ENCODE measurements at places on chromosomes 3 and 15.

GRCh38 chr15:50669611-50670010, 17.0 kb downstream of the TRPM7 start:
- no peak for DNase-seq

DNA sequence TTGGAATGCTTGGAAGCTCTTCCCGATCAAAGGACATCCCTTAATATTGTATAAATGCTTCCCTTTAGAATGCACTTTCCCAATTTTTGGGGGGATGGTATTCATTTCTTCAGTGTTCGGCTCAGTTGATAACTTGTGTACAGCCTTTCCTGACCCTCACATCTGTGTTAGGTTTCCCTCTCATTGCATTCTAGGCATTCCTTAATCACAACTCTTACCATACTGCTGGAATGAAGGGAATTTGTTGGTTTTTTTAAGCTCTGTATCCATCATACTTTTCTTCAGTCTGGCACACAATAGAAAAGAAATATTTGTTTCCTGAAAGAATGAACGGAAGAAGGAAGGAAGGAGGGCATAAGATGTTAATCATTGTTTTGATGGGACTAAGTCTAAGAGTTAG, 119.5 kb downstream of the CHST2 start:
- no peak for DNase-seq

- peak; percentile 90 for DNase-seq
Measured at GRCh38 chr3:56988458-56989168, 71.9 kb upstream of the SPATA12 start.

- peak; percentile 81 for DNase-seq
Measured at GRCh38 chr3:115092220-115092791, 54.8 kb downstream of the ZBTB20 start.

DNA sequence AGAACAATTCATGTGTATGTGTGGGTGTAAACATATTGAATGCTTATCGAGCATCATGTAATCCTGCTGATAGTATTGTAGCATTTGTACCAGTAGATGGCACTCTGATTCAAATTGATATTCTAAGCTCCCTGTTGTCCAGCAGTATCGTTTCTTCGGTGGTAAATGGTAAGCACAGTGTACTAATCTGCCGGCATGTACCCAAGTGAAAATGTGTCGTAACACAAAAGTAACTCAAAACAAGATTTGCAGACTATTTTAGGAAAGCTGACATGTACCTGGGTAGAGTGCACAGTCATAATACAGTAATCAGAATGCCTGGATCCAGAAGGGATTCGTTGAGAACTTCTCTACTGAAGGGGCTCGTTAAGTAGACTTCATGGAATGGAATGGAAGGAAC, 31.7 kb upstream of the MNS1 start:
- no peak for DNase-seq

DNA sequence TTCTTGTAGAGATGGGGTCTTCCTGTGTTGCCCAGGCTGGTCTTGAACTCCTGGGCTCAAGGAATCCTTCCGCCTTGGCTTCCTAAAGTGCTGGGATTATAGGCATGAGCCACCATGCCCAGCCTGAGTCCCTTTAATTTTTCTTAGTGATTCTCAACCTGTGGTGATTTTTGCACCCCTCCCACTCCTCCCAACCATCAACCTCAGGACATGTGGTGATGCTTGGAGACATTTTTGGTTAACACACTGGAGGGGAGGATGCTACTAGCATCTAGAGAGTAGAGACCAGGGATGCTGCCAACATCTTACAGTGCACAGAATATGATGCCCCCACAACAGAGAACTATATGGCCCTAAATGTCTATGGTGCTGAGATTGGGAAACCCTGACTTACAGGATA, 83.0 kb upstream of the LMOD3 start:
- no peak for DNase-seq

GRCh38 chr3:31289584-31289983, 243.1 kb upstream of the STT3B start:
- no peak for DNase-seq

GRCh38 chr3:61438253-61439121, 122.9 kb upstream of the PTPRG start:
- no peak for DNase-seq

GRCh38 chr3:78201091-78201490, 1161.2 kb downstream of the ROBO2 start:
- no peak for DNase-seq

- DNase-seq: no peak
Measured at GRCh38 chr15:89419370-89419984, 76.9 kb downstream of the RHCG start.

DNA sequence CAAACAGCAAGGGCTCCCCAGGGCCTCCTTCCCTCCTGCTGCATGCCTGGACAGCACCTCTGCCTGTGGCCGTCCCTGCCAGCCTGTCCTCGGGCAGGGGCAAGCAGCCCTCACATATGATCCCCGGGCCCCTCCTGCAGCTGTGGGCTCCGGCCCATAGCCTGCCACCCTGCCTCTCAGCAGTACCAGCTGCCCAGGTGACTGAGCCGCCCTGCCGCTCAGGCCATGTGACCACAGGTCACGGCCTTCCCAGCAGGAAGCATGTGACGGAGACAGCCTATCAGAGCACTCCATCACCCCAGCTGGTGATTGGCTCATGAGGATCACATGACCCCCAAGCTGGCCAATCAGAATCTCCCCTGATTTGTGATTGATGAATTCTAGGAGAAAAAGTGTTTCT, 23.9 kb downstream of the ALDH1L1 start:
- no peak for DNase-seq

DNA sequence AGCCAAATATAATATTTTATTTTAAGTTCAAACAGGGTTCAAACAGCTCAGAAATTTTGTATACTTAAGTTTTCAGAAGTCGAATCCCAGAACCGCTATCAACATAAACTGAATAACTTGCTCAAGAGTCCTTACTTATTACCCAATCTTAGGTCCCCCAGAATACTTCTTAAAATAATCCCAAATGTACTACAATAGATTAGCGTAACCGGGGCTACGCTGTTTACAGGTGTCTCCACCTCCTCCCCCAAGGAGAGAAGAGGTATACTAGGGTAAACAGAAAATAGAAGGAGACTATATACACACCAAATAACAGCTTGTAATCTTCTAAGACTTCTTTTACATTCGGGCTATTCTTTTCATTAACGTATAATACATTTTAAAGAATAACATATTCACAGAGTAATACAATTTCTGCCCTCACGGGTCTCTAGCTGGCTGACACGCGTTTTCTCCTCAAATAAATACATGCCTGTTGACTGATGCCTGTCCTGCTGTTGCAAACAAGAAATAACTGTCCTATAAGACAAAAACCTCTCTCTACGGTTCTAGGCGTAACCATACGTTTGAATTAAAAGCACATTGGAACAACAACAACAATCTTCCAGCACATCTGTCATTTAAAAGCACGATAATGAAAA, 1.3 kb downstream of the DENND4A start:
- DNase-seq: no peak

DNA sequence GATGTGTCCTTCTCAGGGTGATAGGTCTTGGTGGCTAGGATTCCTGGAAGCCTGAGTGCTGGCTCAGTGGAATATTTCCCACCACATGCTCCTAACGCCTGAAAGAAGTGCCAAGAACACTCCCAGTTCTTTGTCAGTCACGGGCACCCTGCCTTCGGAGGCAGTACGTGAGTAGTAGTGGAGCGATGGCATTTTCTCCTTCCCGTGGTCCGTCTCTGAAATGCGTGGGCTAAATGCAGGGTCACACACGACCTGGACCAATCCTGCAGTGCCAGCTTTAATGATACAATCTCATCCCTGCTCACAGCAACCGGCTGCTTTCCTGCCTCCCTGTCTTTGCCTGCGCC, 14.5 kb downstream of the H1-8 start:
- DNase-seq: no peak

- DNase-seq: no peak
Measured at GRCh38 chr15:91146728-91147127, 46.7 kb downstream of the SV2B start.

GRCh38 chr3:108178676-108179075, 43.5 kb downstream of the IFT57 start:
- DNase-seq: no peak

DNA sequence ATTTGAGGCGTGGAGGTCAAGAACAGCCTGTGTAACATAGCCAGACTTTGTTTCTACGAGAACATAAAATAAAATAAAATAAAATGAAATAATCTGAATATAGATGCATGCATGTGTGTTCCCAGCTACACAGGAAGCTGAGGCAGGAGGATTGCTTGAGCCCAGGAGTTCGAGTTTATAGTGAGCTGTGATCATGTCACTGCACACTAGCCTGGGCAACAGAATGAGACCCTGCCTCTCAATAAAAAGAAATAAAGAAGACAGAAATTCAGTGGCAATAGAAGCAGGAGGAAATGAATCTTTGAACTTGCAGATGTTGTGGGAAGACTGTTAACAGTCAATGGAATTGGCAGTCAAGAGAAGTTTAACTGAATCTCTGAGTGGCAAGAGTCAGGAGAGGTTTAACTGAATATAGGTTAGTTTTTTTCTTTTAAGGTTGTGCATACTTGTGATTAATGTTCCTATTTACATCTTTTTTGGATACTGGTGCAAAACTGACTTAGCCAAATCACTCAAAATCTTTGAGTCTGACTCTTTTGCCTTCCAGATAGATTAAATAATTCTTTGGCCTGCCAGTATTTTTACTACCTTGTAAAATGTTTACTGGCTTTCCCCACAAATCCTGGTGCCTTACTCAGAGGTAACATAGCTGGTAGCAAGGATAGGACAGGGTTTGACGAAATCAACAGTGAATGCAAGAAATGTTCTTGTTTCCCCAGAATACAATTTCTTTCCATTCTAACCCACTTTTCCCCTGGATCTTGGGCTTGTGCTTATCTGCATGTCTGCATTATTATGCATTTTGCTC, 361.4 kb downstream of the PDCD6IP start:
- no peak for DNase-seq

- no peak for DNase-seq
Measured at GRCh38 chr15:66014022-66014421, 144.7 kb downstream of the RAB11A start.

GRCh38 chr3:24830230-24831152, 335.8 kb upstream of the THRB start:
- DNase-seq: no peak

DNA sequence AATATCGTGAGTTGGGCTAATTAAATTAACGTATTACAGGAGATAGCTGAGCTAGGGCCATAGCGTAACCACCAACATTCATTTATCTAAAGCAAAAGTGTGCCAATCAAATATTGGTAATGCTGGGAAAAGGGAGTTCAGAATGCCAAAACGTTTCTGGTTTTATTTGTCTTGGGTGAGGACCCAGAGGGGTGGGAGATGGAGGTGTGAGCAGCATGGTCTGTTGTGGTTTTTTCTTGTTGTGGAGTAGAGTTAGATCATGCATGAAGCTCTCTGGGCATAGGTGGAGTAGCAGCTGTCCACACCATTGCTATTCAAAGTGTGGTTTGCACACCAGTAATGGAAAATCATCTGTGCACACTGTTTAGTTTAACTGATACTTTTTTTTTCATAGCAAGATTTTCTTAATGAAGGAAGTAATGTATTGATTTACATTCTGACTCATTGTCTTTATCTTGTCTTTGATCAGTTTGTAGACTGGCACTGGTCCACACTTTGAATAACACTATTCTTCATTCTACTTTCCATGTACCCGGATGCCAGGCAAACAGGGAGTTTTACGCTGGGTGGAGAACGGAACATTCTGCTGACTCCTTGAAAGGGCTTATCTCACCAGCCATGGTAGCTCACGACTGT, 50.8 kb upstream of the CRTC3 start:
- DNase-seq: no peak

- DNase-seq: no peak
Measured at GRCh38 chr15:98787936-98788757, 139.8 kb downstream of the IGF1R start.

All from suprapubic skin (tissue), 4 donors.